Fibroblast of lung (primary cell): ENCODE measurements at places on chromosomes 1 and 21.

DNA sequence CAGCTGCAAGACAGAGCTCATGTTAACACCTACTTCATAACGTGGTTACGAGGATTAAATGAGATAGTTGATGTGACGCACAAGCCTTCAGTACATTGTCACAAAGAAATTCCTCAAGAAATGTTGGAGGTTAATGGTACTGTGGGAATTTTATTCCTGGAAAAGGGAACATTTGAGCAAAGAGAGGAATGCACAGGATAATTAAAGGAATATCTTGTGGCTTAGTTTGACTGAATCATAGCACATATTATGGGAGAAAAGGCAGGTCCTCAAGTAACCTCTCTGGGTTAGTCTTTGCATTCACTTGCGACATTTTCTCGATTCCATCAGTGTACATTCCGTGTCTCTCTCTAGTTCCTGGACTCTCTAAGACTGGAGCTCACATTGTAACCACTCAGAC, 300.2 kb upstream of the DUSP10 start:
- no peak for DNase-seq

GRCh38 chr1:18064534-18064933, 43.1 kb upstream of the IGSF21 start:
- DNase-seq = no peak

DNA sequence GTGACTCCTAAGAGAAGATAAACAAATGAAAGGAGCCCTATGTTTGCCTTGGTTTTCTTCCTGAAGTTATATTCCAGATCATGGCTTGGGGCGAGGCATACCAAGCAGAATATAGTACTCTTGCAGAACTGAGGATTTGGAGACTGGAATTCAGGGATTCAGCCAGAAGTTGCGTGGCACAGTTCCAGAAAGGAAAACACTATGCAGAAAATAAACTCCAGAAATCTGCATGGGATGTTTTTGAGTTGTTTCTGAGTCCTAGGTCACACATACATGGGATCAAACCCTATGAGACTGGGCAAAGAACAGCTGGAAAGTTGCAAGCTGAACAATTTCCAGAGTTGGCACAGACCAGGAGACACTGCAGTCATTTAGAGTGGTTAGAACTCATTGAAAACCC, 42.9 kb upstream of the IFFO2 start:
- peak; percentile 52 for DNase-seq

DNA sequence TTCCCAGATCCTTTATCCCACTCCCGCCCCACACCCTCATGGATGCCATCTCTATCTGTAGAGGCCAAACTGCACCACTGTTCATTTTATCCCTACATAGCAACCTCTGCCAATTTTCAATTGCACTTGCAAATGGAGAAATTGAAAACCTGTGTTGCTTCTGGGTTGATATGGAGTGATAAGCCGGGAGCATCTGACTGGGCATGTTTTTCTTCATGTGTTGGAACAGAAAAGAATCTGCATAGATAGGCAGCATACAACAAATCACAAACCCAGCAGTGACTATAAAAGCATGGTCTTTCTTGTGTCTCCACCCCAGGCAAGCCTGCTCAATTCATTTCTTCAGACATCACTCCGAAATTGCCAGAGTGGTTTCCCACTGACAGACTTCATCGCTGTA, 608.8 kb upstream of the CAMK1G start:
- DNase-seq = no peak

- no peak for DNase-seq
Measured at GRCh38 chr1:28864695-28865094, 49.7 kb upstream of the EPB41 start.
